GM10248 (cell line): ENCODE measurements at places on chromosomes 5 and 9.

GRCh38 chr9:26597542-26598149, 295.0 kb downstream of the CAAP1 start:
- DNase-seq, result no peak

- no peak for DNase-seq
Measured at GRCh38 chr5:92424785-92425426, 1041.8 kb upstream of the ARRDC3 start.

GRCh38 chr5:93158841-93159240, 422.2 kb downstream of the NR2F1-AS1 start:
- no peak for DNase-seq

DNA sequence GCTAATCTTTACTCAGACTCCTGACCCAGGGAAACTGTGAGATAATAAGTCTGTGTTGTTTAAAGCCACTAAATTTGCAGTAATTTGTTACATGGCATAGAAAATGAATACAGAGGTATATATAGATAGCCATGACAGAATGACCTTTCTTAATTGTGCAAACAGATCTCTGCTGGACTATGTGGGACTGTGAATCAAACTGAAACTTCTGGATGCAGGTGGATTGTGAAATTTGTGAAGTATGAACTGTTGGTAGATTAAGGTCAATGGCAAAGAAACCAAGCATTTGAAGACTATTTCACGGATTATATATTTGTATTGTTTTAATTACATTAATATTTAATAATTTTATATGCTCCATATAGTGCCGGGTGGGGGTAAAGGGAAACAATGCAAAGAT, 52.2 kb upstream of the GPR151 start:
- DNase-seq, result no peak

DNA sequence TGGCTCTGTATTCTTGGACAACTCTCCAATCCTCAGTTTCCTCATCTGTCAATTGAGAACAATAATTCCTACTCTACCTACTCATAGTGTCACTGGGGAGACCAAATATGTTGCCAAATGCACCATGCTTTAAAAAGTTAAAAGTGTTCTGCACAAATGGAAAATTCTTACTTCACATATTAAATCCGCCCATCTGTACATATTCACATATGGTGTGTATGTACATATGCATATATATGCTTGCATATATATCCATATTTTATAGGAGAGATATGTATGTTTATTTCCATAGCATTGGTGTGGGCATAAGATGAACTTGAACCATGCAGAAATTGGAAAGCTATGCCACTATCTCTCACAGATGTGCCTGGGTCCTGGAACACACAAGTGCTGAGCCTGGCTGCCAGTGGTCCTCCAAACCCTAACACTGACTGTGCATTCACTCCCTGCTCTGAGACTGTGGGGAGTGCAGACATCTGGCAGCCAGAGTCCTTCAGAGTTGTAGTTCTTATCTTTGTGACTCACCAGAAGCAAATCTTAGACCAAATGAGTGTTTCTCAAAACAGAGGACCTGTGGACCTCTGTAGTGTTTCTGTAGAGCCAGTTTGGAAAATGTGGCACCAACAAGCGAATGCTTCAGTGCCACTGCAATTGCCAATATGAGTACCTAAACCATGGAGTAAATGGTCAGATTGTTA, 168.7 kb downstream of the GRIA1 start:
- DNase-seq, result no peak

DNA sequence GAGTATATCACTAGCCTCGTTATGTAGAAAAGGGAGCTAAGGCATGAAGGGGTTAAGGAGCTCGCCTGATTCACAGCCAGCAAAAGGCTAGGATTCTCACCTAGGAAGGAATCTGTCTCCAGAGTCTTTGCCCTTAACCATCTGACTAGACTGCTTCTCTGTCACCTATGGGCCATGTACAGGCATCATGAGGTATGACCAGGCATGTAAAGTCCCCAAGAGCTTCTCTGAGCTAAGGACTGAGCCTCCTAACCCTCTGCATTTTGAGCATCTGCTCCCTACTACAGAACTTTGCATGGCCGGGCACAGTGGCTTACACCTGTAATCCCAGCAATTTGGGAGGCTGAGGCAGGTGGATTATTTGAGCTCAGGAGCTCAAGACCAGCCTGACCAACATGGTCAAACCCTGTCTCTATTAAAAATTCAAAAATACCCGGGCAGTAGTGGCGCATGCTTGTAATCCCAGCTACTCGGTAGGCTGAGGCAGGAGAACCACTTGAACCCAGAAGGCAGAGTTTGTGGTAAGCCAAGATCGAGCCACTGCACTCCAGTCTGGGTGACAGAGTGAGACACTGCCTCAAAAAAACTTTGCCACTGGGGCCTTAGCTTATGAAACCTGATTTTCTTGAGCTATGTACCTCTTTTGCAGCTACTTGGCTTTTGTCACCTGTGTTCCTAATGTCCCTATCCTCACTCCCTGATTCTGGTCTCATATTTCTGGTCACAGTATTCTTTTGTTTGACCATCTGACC, 33.2 kb upstream of the IL7R start:
- no peak for DNase-seq

GRCh38 chr9:80644044-80644443, 1045.3 kb downstream of the TLE1 start:
- DNase-seq, result no peak

DNA sequence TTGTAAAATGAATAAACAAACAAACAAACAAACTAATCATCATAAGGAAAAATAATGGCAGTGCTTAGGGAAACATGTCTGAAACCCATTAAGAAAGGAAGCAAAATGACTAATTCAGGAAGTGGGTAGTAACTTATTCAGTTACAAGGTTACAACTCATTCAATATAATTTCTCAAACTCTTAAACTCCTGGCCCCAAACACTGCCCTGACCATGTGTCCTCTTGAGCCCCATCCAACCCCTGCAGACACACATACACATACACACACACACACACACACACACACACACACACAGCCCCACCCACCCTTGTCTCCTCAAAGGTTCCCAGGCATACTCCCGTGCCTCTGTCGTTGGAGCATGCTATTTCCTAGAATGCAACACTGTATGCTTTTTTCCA, 193.9 kb downstream of the SEC61B start:
- no peak for DNase-seq
